ENCODE measurements at places on chromosomes 7 and 10.

DNA sequence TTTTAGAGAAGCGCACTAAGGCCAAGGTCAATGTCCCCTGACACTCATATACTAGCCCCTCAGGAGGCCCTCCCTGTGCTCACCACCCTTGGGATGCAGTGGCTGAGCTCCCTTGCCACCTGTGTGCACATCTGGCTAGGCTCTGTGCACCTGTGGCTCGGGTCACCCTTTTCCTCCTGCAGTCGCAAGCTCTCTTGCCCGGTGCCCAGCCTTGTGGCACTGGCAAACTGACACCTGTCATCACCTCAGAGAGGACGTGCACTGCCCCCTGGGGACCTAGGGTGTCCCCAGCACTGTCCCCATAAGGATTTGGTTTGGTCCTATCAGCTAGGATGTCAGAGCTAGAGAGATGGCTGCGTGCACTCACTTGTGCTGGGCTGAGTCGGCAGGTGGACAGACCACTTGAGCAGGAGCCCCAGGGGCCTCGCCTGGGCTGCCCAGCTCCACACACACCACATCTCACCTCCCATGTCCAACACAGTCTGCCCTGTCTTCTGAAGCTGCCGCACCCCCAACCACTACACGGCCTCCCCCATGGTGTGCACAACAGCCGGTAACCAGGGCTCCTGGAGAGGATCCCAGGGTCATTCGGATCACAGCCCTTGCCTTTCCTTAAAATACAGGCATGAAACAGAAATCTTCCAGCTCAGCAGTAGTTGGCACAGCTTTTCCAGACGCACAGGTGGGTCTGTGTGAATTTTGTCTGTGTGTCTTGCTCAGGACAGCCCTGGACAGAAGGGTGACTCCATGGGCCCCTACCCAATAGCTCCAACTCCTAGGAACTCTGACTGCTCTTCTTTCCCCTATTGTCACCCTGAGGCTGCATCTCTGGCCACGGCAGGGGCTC lies 111.0 kb downstream of the GRID1 start:
- H3K36me3 ChIP-seq, result no peaks in the 10 kb centered on the region
- no peak overlapping the region for H3K4me3 ChIP-seq
- no peak for DNase-seq
- H3K4me1 ChIP-seq, result no peaks in the 10 kb centered on the region
- H3K27ac ChIP-seq, result no peak overlapping the region
- no peaks in the 10 kb centered on the region for H3K27me3 ChIP-seq

DNA sequence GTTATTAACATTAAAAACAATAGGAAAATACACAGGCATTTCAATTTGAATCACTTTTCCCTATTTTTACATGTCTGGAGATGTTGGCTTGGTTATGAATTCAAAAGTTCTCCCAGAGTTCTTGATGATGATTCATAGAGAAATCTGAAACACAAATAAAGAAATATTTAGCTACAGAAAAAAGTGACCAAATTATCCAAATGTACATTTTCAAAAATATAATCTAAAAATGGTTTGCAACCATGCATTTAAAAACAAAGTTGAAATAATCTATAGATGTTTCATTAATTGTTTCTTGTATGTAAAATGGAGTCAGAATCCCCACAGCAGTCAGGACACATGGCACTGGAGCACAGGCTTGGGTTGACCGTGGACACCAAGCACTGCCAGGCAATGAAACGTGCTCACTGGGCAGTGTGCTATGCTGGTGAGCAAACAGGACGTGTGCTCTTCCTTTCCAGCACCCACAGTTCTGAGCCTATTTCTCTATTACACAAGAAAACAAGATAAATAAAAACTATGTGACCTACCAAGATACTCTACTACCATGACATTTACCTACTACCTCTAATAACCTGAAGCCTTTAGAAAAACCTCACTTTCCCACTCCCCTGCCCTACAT lies 44.1 kb upstream of the PTPRN2 start:
- H3K4me3 ChIP-seq, result no peak overlapping the region
- H3K27me3 ChIP-seq, result no peaks in the 10 kb centered on the region
- no peak for DNase-seq
- H3K4me1 ChIP-seq, result no peaks in the 10 kb centered on the region

- DNase-seq, result no peak
- H3K36me3 ChIP-seq, result no peaks in the 10 kb centered on the region
- H3K27me3 ChIP-seq, result peaks cover 31% of the 10 kb centered on the region
- peaks cover 7% of the 10 kb centered on the region for H3K4me1 ChIP-seq
- H3K27ac ChIP-seq, result no peak overlapping the region
- no peak overlapping the region for H3K4me3 ChIP-seq
These were observed 5.1 kb downstream of the CH25H start for GRCh38 chr10:89202033-89202425.

DNA sequence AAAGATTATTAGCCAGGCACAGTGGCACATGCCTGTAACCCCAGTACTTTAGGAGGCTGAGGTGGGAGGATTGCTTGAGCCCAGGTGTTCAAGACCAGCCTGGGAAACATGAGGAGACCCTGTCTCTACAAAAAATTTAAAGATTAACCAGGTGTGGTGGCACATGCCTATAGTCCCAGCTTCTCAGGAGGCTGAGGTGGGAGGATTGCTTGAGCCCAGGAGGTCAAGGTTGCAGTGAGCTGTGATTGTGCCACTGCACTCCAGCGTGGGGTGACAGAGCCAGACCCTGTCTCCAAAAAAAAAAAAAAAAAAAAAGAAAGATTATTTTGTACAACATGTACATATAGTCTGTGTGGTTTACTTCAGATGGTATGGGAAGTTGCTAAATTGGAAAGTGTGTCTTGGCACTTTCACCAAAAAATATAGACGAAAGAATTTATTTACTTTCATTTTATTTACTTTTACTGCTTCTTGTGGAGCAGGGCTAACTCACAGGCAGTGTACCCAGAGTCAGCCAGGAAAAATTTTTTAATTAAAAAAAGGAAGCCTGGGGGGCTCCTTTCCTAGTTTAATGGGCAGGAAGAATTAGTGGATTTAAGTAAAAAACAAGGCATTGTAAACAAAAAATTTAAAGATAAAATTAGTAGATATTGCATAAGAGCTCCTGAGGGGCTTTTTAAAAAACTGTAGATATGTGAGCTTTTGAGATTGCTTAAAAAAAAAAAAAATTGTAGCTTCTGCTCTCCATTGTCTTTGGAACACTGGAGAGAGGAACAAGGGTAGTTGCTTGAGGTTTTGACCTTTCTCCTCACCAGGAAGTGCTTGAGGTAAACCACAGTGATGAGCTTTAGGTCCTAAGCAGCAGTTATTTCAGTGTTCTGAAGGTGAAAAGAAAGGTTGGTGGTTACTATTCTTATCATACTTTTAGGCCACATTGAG lies 44.6 kb upstream of the VDAC2 start:
- peaks cover 5% of the 10 kb centered on the region for H3K36me3 ChIP-seq
- no peak overlapping the region for H3K4me3 ChIP-seq
- peak; percentile 71 for DNase-seq
- H3K4me1 ChIP-seq, result peaks cover 3% of the 10 kb centered on the region
- no peak overlapping the region for H3K27ac ChIP-seq

DNA sequence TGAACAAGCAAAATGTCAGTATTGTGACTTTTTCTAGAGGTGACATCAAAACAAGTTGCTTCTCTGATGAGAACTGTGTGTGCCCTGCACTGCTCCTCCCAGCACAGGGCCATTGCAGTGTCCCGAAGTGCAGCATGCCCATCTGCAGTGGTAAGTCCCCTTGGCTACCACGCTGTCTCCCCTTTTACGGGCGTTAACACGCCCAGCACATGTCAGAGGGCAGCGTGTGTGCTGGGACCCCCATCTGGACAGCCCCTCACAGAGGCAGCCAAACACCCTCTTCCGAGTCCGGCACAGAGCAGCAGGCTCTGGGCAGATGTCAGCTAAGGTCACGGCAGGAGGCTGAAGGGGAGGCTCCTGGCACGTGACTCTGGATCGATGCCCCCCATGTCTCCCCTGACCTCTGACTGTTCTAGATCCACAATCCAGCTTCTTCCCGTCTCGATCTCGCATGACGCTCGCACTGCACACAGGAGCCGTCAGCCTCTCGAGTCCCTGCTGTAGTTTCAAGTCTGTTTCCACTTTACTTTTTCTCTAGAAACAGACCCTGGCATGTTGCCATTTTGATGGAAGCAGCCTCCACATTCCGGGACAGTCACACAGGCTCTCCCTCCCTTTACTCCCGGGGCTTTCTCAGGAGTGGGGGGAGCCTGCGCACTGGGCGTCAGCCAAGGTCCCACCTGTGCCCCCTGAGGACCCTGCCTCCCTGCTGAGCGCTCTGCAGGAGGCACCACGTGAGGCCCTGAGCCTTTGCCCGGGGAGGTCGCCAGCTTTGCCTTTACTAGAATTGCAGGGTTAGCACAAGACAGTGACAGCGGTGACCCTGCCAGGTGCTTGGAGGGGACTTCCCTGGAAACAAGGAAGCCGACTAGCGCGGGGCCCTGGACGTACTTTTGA lies 133.8 kb downstream of the TCERG1L start:
- DNase-seq, result no peak
- H3K27ac ChIP-seq, result no peak overlapping the region
- no peak overlapping the region for H3K4me3 ChIP-seq
- H3K27me3 ChIP-seq, result no peaks in the 10 kb centered on the region

DNA sequence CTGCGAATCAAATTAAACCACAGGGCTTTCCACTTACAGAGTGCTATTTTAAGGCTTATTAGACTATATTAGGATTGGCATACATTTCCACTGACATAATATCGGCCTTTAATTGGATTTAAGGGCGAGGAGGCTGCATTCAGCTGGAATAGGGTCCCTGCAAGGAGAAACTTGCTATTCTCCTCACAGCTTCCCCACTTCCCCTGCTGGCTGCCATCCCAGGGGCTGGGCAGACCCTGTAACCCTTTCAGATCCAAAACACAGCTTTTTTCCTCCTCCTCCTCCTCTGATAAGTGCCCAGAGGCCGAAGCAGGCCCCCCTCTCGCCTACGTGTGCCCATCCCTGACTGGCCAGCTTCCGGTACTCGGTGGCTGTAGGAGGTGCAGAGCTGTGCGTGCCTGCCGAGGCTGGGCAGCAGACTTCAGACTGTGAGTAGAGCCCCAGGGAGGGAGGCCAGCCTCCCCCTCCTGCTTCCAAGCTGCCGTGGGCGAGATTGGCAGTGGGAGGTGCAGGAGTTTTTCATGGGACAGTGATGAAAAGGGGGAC lies 224.2 kb downstream of the PLXNA4 start:
- H3K27me3 ChIP-seq, result peaks cover 3% of the 10 kb centered on the region
- no peaks in the 10 kb centered on the region for H3K36me3 ChIP-seq
- H3K4me1 ChIP-seq, result no peaks in the 10 kb centered on the region
- no peak for DNase-seq

Data from astrocyte (in vitro differentiated cells and primary cell).